Lung (tissue), 17 donors: ENCODE measurements at places on chromosomes 13 and 19. TPM values are rescaled to one million over a fixed set of nuclear protein-coding genes. Genes with fewer than 3 reads are reported as not detected.

The NUP58 gene
- total RNA-seq: 82.5 TPM

The KL gene
- 24.5 TPM for total RNA-seq

DNA sequence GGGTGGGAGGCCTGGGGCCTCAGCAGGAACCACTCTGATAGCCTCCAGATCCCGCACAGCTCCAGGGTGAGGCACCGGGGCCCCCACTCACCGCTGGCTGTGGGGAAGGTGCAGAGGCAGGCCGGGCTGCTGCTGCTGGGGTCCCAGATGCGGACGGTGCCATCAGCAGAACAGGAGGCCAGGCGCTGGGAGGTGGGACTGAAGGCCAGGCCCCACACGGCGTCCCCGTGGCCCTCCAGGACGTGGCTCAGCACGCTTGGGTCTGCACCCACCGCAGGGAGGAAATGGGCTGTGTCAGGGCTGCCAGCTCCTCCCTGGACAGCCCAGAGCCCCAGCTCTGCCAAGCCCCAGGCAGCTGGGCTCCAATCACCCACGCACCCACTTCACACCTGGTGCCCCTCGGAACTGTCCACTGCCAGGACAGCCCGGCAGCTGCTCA lies 6.1 kb upstream of the PRKD2 start:
- DNase-seq: no peak
- H3K4me1 ChIP-seq: peaks cover 4% of the 10 kb centered on the region
- H3K27me3 ChIP-seq: no peaks in the 10 kb centered on the region
- no peak overlapping the region for H3K27ac ChIP-seq
- H3K4me3 ChIP-seq: no peak overlapping the region
- peaks cover 33% of the 10 kb centered on the region for H3K36me3 ChIP-seq

The CACNG7 gene
- total RNA-seq: not detected

GRCh38 chr19:34961775-34962686 lies 2.0 kb downstream of the ZNF792 start:
- H3K4me1 ChIP-seq: peaks cover 13% of the 10 kb centered on the region
- DNase-seq: no peak
- H3K4me3 ChIP-seq: peak overlapping the region; percentile 14
- H3K36me3 ChIP-seq: peaks cover 31% of the 10 kb centered on the region
- no peaks in the 10 kb centered on the region for H3K27me3 ChIP-seq

GRCh38 chr19:38989066-38989605 lies 13.6 kb upstream of the FBXO17 start:
- DNase-seq: peak; percentile 33
- H3K27ac ChIP-seq: no peak overlapping the region
- peaks cover 4% of the 10 kb centered on the region for H3K4me1 ChIP-seq
- no peak overlapping the region for H3K4me3 ChIP-seq

The ENOX1 gene
- 7.7 TPM for total RNA-seq

- no peaks in the 10 kb centered on the region for H3K36me3 ChIP-seq
- peaks cover 9% of the 10 kb centered on the region for H3K4me1 ChIP-seq
- no peak overlapping the region for H3K4me3 ChIP-seq
- H3K27me3 ChIP-seq: no peaks in the 10 kb centered on the region
Observed at GRCh38 chr19:29667901-29668341, 2.7 kb downstream of the PLEKHF1 start.

- H3K27ac ChIP-seq: no peak overlapping the region
- H3K27me3 ChIP-seq: no peaks in the 10 kb centered on the region
- H3K4me3 ChIP-seq: no peak overlapping the region
- peaks cover 10% of the 10 kb centered on the region for H3K36me3 ChIP-seq
- DNase-seq: no peak
- no peaks in the 10 kb centered on the region for H3K4me1 ChIP-seq
Observed at GRCh38 chr19:11405846-11406643, 13.1 kb downstream of the RGL3 start.

GRCh38 chr13:66139250-66139649 lies 1090.9 kb downstream of the PCDH9 start:
- H3K27me3 ChIP-seq: no peaks in the 10 kb centered on the region
- DNase-seq: no peak
- H3K36me3 ChIP-seq: no peaks in the 10 kb centered on the region
- H3K27ac ChIP-seq: no peak overlapping the region
- H3K4me1 ChIP-seq: no peaks in the 10 kb centered on the region
- no peak overlapping the region for H3K4me3 ChIP-seq

The LRRC8E gene
- total RNA-seq: 8.6 TPM

The SIAH3 gene
- total RNA-seq: 0.03 TPM

- H3K27me3 ChIP-seq: peaks cover 8% of the 10 kb centered on the region
- no peaks in the 10 kb centered on the region for H3K36me3 ChIP-seq
- H3K27ac ChIP-seq: no peak overlapping the region
- no peak overlapping the region for H3K4me3 ChIP-seq
Observed at GRCh38 chr13:45921162-45921736, 69.7 kb upstream of the SIAH3 start.
